ENCODE measurements at places on chromosomes 16 and 17.
A peak's percentile ranks its signal among the peaks of the same experiment; 100 is the strongest.

- H3K4me3 ChIP-seq: no peak overlapping the region
- DNase-seq: no peak
- no peak overlapping the region for H3K27ac ChIP-seq
- no peaks in the 10 kb centered on the region for H3K27me3 ChIP-seq
These were observed 115.5 kb upstream of the COX10 start for GRCh38 chr17:13953841-13954240.

GRCh38 chr16:74700116-74700437 lies 585 bp downstream of the MLKL start:
- peak overlapping the region; percentile 90 for H3K27ac ChIP-seq
- no peaks in the 10 kb centered on the region for H3K36me3 ChIP-seq
- H3K4me1 ChIP-seq: peaks cover 19% of the 10 kb centered on the region
- peak overlapping the region; percentile 96 for H3K4me3 ChIP-seq
- H3K27me3 ChIP-seq: no peaks in the 10 kb centered on the region

GRCh38 chr16:57607676-57608461 lies 20.6 kb upstream of the ADGRG1 start:
- H3K27me3 ChIP-seq: peaks cover 6% of the 10 kb centered on the region
- H3K36me3 ChIP-seq: no peaks in the 10 kb centered on the region
- no peak for DNase-seq
- H3K4me3 ChIP-seq: no peak overlapping the region
- H3K27ac ChIP-seq: no peak overlapping the region

- peaks cover 86% of the 10 kb centered on the region for H3K36me3 ChIP-seq
- H3K4me3 ChIP-seq: no peak overlapping the region
- H3K27ac ChIP-seq: no peak overlapping the region
- no peaks in the 10 kb centered on the region for H3K27me3 ChIP-seq
These were observed 33.1 kb downstream of the CHCT1 start for GRCh38 chr17:60455378-60455777.

- no peak for DNase-seq
- no peaks in the 10 kb centered on the region for H3K27me3 ChIP-seq
- H3K4me1 ChIP-seq: peaks cover 7% of the 10 kb centered on the region
- H3K36me3 ChIP-seq: no peaks in the 10 kb centered on the region
- H3K4me3 ChIP-seq: no peak overlapping the region
These were observed 308 bp downstream of the ADCY9 start for GRCh38 chr16:4115949-4116318.

- no peak overlapping the region for H3K4me3 ChIP-seq
- no peak overlapping the region for H3K27ac ChIP-seq
- peaks cover 19% of the 10 kb centered on the region for H3K4me1 ChIP-seq
- DNase-seq: peak; percentile 52
These were observed 3.6 kb upstream of the SLC16A5 start for GRCh38 chr17:75084039-75084660.

DNA sequence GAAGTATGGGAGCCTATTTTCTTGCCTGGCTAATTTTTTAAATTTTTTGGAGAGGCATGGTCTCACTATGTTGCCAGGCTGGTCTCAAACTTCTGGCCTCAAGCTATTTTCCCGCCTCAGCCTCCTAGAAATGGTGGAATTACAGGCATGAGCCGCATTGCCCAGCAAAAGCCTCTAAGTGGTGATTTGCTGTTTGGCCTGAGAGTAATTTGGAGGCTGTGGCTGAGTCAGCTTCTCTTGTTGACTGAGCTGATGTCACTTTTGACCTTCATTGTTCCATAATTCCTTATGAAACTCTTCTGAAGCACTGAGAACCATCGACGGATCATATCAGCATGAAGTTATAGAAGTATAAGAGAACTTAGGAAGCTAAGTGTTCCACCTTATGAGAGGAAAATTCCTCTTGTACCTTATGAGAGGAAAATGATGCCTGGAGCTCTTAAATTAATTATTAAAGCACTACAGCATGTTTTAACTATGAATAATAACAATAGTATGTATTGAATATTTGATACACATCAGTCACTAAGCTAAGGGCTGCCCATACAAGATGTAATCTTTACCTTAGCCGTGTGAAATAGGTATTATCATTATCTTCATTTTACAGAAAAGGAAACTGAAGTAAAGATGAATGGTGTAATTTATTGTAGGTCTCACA lies 220.8 kb upstream of the MON1B start:
- H3K4me1 ChIP-seq: no peaks in the 10 kb centered on the region
- no peaks in the 10 kb centered on the region for H3K36me3 ChIP-seq
- no peak for DNase-seq
- H3K27ac ChIP-seq: no peak overlapping the region
- H3K4me3 ChIP-seq: no peak overlapping the region
- no peaks in the 10 kb centered on the region for H3K27me3 ChIP-seq

- no peaks in the 10 kb centered on the region for H3K36me3 ChIP-seq
- H3K4me3 ChIP-seq: no peak overlapping the region
- H3K27me3 ChIP-seq: peaks cover 12% of the 10 kb centered on the region
- H3K4me1 ChIP-seq: peaks cover 13% of the 10 kb centered on the region
- H3K27ac ChIP-seq: peak overlapping the region; percentile 78
These were observed 4.2 kb downstream of the ATP2A3 start for GRCh38 chr17:3959921-3960601.

- H3K27me3 ChIP-seq: no peaks in the 10 kb centered on the region
- peaks cover 30% of the 10 kb centered on the region for H3K4me1 ChIP-seq
- H3K36me3 ChIP-seq: peaks cover 73% of the 10 kb centered on the region
- peak; percentile 65 for DNase-seq
- no peak overlapping the region for H3K27ac ChIP-seq
- H3K4me3 ChIP-seq: no peak overlapping the region
These were observed 4.0 kb upstream of the TMEM88 start for GRCh38 chr17:7850701-7851437.

DNA sequence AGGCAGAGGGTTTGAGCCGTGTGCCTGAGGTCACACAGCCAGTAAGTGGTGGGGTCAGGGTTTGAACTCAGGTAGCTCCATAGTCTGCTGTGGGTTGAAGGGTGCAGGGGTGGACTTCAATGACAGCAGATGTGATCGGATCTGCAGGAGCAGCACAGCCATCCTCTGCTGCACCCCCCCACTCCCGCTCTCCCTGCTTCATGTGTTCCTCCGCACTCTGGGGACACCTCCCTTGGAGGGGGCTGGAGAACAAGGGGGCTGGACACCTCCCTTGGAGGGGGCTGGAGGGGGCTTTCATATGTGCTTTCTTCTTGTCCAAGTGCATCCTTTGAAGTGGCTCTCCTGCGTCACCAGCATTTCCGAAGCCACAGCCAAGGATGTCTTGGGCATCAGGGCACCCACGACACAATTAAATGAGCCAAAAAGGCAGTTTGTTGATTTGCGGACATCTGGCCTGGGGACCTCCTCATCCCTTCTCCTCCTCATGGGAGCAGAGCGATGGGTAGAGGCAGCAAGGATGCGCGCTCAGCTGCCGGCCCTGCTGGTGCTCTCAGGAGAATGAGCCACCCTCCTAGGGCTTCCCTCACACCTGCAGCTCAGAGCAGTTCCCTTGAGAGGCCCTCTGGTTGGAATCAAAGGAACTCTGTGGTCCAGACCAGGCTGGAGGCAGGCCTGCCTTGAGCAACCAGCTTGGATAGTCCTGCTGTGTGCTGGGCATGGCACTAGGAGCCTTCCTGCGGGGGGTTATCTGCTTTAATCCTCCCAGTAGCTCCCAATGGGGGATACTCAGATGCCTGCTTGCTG lies 26.2 kb downstream of the WSCD1 start:
- H3K36me3 ChIP-seq: no peaks in the 10 kb centered on the region
- H3K4me3 ChIP-seq: no peak overlapping the region
- no peak for DNase-seq
- no peaks in the 10 kb centered on the region for H3K4me1 ChIP-seq

- no peaks in the 10 kb centered on the region for H3K27me3 ChIP-seq
- H3K4me3 ChIP-seq: no peak overlapping the region
- no peaks in the 10 kb centered on the region for H3K36me3 ChIP-seq
- no peak overlapping the region for H3K27ac ChIP-seq
- DNase-seq: no peak
- H3K4me1 ChIP-seq: no peaks in the 10 kb centered on the region
These were observed 7.9 kb downstream of the QPRT start for GRCh38 chr16:29686740-29687332.

- peaks cover 10% of the 10 kb centered on the region for H3K36me3 ChIP-seq
- no peaks in the 10 kb centered on the region for H3K4me1 ChIP-seq
- no peak overlapping the region for H3K4me3 ChIP-seq
- no peaks in the 10 kb centered on the region for H3K27me3 ChIP-seq
These were observed 8.2 kb downstream of the RHBDF1 start for GRCh38 chr16:63998-64913.

DNA sequence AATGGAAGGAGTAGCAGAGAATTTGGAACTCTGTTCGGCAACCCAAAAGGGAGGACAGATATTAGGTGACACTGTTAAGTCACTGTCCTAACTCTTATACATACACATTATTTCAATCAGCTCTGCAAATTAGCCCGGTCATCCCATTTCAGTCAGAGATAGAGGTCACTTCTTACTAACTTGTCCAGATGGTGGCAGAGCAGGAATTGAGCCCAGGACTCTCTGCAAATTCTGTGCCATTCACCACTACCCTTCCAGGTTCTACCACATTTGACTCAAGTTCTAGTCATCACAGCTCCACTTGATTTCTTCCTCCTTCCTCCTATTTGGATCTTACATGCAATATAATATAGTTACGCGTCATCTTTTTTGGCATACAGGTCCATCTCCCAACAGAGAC lies 35.9 kb upstream of the NUDT7 start:
- H3K27me3 ChIP-seq: no peaks in the 10 kb centered on the region
- no peak overlapping the region for H3K4me3 ChIP-seq
- no peaks in the 10 kb centered on the region for H3K4me1 ChIP-seq
- no peaks in the 10 kb centered on the region for H3K36me3 ChIP-seq
- no peak overlapping the region for H3K27ac ChIP-seq

GRCh38 chr16:73288520-73288919 lies 240.6 kb upstream of the ZFHX3 start:
- no peaks in the 10 kb centered on the region for H3K36me3 ChIP-seq
- H3K27me3 ChIP-seq: no peaks in the 10 kb centered on the region
- H3K4me1 ChIP-seq: no peaks in the 10 kb centered on the region
- no peak overlapping the region for H3K4me3 ChIP-seq

GRCh38 chr17:45241328-45242028 lies 19.8 kb downstream of the FMNL1 start:
- peaks cover 9% of the 10 kb centered on the region for H3K27me3 ChIP-seq
- DNase-seq: no peak
- H3K27ac ChIP-seq: no peak overlapping the region
- H3K4me3 ChIP-seq: no peak overlapping the region
- no peaks in the 10 kb centered on the region for H3K36me3 ChIP-seq

GRCh38 chr16:75627851-75628250 lies 4.8 kb upstream of the ADAT1 start:
- H3K27me3 ChIP-seq: no peaks in the 10 kb centered on the region
- no peak overlapping the region for H3K27ac ChIP-seq
- peaks cover 70% of the 10 kb centered on the region for H3K36me3 ChIP-seq
- H3K4me1 ChIP-seq: peaks cover 5% of the 10 kb centered on the region

DNA sequence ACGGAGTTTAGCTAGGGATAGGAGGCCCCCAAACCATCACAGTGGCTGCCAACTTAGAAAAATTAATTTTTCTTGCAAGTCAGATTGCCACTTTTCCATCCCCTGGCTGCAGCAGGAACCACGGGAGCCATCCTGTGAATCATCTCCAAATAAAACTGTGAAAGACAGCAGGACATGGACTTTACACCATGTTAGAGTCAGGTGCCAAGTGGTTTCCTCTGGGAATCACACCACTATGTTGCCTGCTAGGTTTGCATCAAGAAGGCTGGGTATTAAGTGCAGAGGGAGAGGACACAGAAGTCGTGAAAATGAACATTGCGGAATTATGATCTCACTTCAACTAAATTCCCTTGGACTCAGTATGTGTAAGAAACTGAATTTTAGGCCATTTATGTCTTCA lies 471.3 kb upstream of the GOT2 start:
- no peak overlapping the region for H3K4me3 ChIP-seq
- no peaks in the 10 kb centered on the region for H3K36me3 ChIP-seq
- no peak for DNase-seq
- no peaks in the 10 kb centered on the region for H3K27me3 ChIP-seq
- no peak overlapping the region for H3K27ac ChIP-seq

GRCh38 chr17:81090361-81091136 lies 55.6 kb downstream of the BAIAP2 start:
- H3K4me1 ChIP-seq: peaks cover 14% of the 10 kb centered on the region
- H3K27me3 ChIP-seq: no peaks in the 10 kb centered on the region
- no peak overlapping the region for H3K4me3 ChIP-seq
- DNase-seq: no peak
- no peak overlapping the region for H3K27ac ChIP-seq

- peak; percentile 87 for DNase-seq
- H3K27me3 ChIP-seq: no peaks in the 10 kb centered on the region
- peaks cover 29% of the 10 kb centered on the region for H3K4me1 ChIP-seq
These were observed 22.6 kb downstream of the GJD3 start for GRCh38 chr17:40341808-40342503.

DNA sequence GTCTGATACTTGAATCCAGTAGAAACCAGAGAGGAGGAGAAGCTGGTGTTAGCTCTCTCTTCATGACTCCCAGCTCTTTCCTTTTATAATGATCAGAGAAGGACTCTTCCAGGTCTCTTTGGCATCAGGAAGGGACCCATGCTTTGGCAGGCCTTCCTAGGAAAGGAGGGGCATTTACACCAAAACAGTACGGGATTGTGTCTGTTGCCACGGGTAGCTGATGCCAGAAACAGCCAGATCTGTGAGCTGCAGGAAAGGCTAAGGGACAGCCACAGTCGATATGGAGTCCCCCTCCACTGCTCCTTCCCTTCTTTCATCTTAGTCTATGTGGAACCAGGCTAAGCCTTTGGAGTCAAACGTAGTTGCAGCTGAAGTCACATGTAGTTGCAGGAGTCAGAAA lies 9.3 kb downstream of the CEP295NL start:
- H3K27me3 ChIP-seq: no peaks in the 10 kb centered on the region
- no peaks in the 10 kb centered on the region for H3K36me3 ChIP-seq
- no peak overlapping the region for H3K4me3 ChIP-seq
- H3K4me1 ChIP-seq: no peaks in the 10 kb centered on the region
- DNase-seq: no peak

DNA sequence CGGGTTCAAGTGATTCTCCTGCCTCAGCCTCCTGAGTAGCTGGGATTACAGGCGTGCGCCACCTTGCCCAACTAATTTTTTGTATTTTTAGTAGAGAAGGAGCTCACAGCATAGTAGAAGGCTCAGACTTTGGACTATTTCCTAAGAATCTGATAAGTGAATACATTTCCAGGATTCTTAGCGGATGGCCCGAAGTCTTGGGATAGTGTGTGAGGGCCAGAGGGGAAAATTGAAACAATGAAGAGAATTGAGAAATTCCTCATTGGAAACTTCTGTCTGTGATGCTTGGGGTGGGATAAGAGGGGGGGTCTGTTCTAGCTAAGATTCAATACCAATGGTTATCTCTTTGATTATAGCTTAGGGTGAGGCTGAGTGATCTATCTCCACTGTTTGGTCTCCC lies 183.3 kb downstream of the MSI2 start:
- peak overlapping the region; percentile 32 for H3K27ac ChIP-seq
- H3K4me1 ChIP-seq: peaks cover 51% of the 10 kb centered on the region
- no peak for DNase-seq
- no peaks in the 10 kb centered on the region for H3K36me3 ChIP-seq

DNA sequence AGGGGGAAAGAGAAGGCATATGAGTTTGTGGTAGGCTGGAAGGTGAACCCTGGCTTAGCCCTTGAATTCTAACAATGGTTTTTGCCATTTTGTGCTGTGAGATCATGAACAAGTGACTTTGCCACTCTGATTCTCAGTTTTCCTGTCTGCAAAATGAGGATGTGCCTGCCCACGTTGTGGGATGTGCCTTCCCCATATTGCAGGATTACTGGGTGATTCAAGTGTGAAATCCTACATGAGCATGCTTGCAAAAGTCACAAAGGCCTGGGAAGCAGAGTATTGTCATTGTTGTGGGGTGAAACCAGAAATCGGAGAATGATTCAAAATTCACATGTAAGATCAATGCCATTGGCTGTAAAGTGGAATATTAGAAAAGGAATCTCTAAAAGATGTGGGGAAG lies 28.6 kb upstream of the TVP23A start:
- no peaks in the 10 kb centered on the region for H3K27me3 ChIP-seq
- no peak for DNase-seq
- H3K36me3 ChIP-seq: no peaks in the 10 kb centered on the region
- H3K4me1 ChIP-seq: peaks cover 9% of the 10 kb centered on the region
- no peak overlapping the region for H3K27ac ChIP-seq
- H3K4me3 ChIP-seq: no peak overlapping the region

All from adrenal gland (tissue), 19 donors.